ENCODE measurements at places on chromosomes 6 and 20. TPM values are rescaled to one million over a fixed set of nuclear protein-coding genes. Genes with fewer than 3 reads are reported as not detected.

- no peak for DNase-seq
Observed at GRCh38 chr6:105272786-105273185, 93.0 kb upstream of the POPDC3 start.

GRCh38 chr20:51054233-51054632, 31.3 kb upstream of the KCNG1 start:
- no peak for DNase-seq

DNA sequence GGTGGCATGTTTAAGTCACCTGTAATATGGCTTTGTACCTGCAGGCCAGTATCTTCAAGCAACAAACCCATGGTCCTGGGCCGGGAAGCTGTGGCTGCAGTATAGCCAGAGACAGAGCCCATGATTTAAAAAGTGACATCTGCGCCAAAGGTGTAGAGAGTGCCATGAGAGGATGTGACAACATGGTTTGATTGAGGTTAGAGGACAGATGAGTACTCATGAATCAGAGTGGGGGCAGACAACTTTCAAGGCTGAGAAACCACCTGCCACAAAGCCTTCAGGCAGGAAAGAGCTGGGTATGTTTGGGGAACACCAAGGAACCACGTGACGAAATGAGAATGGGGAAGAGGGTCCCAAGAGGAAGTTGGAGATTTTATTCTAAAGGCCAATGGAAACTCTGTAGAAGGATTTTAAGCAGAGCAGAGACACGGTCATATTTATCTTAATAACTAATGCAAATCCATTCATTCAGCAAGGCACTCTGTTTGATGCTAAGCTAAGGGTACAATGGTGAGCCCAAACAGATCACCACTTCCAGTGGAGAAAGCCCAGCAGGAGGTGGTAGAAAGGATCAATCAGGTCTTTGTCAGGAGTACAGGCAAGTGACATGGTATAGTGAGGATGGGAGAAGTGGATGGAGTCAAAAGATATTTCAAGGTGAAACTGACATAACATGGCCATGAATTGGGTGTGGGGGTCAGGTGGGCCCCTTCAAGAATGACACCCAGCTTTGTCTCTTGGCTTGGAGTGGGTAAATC, 3.4 kb upstream of the MICAL1 start:
- DNase-seq: no peak

GRCh38 chr20:17796091-17796563, 96.4 kb downstream of the BANF2 start:
- DNase-seq: no peak

DNA sequence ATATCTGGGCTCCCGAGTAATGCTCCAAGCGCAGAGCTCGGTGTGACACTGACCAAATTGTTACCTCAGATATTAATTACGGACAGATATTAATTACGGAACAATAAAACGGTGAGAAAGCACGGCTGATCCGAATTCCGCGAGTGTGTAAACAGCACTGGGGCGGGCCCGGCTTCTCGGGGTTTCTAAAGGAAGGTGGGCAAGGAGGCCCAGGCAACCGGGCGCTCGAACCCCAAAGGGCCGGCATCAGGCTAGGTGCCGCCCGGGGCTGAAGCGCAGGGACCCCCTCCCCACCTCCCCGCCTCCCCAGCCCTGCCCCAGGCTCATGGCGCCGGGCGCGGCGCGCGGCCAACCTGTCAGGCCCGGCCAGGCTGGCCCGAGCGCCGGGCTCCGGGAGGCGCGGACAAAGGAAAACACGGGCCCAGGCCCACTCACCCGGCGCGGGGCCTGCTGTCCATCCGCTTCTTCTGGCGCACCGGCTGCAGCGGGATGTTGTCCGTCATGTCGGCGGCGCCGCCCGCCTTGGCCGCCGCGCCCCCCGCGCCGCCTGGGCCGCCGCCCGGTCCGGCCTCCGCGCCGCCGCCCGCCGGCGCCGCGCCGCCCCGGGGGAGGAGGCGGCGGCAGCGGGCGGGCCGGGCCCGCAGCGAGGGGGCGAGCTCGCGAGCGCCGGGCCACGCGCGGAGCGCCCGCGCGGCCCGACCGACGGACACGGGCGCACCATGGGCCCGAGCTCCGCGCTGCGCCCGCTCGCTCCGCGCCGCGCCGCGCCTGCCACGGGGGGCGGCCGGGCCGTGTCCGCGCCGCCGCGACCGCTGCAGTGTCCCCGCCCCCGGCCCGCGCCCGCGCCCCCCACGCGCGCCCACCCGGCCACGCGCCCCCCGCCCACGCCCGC, at the start of gene ATP9A:
Gene ATP9A (minus strand): TSS at position 524 of the 892 bp plus-strand sequence. CDS start 21 bp downstream, at position 503.
- DNase-seq: no peak

- no peak for DNase-seq
Observed at GRCh38 chr20:37970856-37971245, 62.4 kb downstream of the TTI1 start.

GRCh38 chr6:10626154-10626741, 68.2 kb downstream of the C6orf52 start:
- no peak for DNase-seq

DNA sequence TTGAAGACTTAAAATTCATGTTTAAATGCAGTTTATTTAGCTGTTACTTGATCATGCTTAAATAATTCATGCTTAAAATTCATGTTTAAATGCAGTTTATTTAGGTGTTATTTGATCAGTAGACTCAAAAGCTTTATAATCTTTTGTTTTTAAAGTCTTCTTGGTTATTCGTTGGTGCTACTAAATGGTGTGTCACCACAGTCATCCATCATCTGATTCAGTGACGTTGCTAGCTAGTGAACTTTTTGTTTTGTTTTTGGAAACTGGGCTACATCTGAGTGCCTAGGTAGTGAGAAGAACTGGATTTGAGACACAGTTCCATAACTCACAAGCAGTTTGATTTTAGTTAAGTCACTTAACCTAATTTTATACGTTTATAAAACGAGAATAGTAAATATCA, 20.9 kb downstream of the SCAF8 start:
- DNase-seq: peak; percentile 18

- no peak for DNase-seq
Observed at GRCh38 chr6:119917186-119917585, 567.6 kb upstream of the MAN1A1 start.

GRCh38 chr6:45439459-45439858, 61.7 kb upstream of the SUPT3H start:
- no peak for DNase-seq

DNA sequence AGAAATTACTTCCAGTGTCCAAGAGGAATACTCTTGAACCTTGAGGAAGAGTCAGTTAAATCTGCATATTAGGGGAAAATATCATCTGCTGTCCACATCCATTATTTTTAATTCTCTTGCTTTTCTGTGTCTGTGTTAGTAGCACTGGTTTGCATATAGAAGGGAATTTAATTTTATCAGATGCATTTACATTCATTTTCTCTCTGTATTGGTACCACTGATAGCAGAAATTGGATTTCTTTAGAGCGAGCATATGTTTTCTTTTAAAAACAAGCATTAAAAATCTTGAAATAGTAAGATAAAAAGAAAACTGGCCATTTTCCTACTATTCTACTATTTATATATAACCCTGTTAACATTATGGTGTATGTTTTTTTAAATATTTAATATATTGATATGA, 83.8 kb downstream of the KIZ start:
- DNase-seq: no peak

DNA sequence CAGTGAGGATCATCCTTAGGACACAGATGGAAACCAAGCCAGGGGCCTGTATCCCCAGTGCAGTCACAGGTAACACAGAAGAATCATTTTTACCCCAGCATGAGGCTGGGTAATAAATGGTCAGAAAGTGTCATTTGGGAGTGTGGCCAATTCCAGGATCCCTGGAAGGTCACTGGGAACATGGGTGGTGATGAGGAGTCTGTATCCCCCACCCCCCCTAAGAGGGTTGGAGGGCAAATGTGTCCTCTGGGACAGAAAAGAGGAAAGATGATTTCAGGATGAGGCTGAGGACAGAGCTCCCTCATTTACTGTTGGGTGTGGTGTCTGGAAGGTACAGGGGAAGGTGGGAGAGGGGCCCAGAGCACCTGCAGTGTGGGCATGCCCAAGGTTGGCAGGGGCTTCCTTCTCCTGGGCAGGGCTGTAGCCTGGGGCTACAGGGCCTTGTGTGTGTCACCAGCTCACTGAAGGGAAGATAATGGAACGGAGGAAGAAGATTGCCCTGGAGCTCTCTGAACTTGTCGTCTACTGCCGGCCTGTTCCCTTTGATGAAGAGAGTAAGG, 34.5 kb downstream of the PLCG1 start:
- DNase-seq: no peak

GRCh38 chr6:130034378-130035146, 16.2 kb downstream of the L3MBTL3 start:
- peak; percentile 22 for DNase-seq

- DNase-seq: no peak
Observed at GRCh38 chr6:159700970-159701369, 7.9 kb upstream of the SOD2 start.

DNA sequence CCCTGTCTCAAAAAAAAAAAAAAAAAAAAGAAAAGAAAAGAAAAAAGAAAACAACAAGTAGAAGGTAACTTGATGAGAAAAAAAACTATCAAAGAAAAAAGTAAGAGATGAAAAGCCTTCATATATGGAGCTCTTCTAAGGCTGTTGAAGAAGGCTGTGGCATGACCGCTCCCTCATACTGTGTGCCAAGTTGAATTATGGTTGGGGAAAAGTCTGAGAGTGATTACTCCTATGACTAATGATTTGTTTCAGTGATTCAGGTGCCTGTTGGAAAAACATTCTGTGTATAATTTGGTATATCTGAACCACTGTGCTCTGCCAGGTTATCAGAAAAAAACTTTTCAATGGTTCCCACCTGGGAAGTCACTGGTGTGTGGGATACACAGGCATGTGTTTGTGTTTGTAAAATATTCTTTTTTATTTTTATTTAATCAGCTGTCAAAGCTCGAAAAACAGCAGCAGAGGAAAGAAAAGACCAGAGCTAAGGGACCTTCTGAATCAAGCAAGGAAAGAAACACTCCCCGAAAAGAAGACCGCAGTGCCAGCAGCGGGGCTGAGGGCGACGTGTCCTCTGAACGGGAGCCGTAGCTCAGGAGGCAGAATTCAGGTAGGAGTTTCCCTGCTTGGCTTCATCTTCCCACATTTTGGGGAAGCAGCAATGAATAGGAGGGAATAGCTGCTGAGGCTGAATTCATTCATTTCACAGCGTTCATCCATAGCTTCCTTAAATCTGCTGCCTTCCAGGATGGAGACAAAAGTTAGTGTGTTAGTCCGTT, 69.7 kb upstream of the SCP2D1 start:
- no peak for DNase-seq

- no peak for DNase-seq
Observed at GRCh38 chr6:104170401-104170800, 689.3 kb downstream of the HACE1 start.

DNA sequence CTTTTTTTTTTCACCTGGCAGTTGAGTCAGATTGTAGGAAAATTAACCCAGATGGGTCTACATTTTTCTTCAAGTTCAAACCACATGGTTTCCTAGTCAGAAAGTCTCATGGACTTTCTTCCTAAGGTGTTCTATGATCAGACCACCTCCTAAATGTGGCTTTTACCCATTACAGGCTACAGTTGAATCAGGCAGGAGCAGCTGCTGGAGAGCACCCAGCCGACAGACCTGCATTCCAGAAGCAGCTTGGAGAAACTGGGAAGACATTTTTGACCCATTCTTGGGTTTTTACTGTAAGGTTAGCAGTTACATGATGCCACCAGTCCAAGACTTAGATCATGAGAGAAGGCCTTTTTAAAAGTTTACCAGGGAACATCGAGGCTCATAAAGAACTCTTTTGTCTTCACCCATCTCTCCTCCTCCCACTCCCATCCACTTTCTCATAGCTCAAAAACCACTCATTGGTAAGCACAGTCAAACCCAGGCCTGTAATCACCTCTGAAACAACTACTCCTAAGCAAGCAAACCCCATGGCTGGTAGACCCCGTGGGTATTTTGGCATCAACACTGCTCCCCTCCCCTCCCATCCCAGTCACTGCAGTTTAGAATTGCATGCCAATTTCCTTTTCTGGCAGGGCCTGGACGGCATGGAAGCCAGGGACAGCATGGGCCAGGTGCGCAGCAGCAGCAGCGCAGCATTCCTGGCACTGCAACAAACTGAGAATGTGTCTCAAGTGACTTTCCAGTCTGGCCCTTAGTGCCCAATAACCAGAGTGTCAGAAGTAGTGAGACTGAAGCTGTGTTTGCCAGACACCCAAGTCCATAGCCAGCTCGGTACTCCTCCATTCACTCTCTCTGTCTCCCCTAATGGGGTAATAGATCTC, 113.7 kb downstream of the CLIC5 start:
- DNase-seq: no peak

GRCh38 chr6:144395014-144395413, 109.9 kb downstream of the UTRN start:
- no peak for DNase-seq

GRCh38 chr6:52424513-52424912, 4.4 kb downstream of the EFHC1 start:
- no peak for DNase-seq

DNA sequence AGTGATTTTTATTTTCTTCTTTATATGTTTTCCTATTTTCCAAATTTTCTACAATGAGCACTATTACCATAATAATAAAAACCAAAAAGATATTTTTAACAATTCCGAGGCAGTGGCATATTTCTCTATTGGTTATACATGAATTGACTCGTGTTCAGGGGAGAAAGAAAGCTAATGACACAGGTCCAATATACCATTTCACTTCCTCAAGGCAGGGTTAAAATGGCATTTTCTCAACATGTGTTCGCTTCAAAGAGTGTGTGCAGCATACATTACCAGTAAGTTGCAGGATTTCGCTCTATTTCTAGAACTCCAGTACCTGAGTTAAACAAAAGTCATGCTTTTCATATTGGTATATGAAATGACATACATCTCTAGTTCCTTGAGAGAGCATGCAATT, 35.1 kb upstream of the DTNBP1 start:
- no peak for DNase-seq

DNA sequence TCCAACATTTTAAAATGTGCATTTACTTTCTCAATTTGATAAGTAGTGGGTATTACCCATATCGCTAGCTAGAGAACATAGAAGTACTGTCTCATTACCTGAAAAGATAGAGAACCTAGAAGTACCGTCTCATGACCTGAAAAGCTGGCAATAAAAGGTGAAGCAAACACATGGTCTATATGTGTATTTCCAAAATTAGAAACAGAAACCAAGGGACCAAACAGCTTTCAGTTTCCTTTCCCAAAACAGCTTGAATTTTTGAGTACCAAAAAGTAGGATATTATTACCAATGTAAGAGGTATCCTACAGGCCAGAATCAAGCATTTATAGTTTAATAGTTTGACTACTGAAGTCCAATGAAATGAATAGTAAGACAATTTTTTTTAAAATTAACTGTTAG, 77.2 kb downstream of the KIF13A start:
- DNase-seq: no peak

- no peak for DNase-seq
Observed at GRCh38 chr20:664576-664975, 11.0 kb downstream of the SCRT2 start.

GRCh38 chr6:24139080-24139479, 13.1 kb downstream of the NRSN1 start:
- no peak for DNase-seq

PACSIN1 gene
- not detected for total RNA-seq

PI16 gene
- total RNA-seq: 0.23 TPM

OR2H2 gene
- not detected for total RNA-seq

NOTCH4 gene
- 66.1 TPM for total RNA-seq

PAX1 gene
- total RNA-seq: not detected

SMOC2 gene
- total RNA-seq: not detected

HLA-F gene
- 11.2 TPM for total RNA-seq

NHLRC1 gene
- total RNA-seq: 3.8 TPM

SLX4IP gene
- 2.8 TPM for total RNA-seq

C4A gene
- 1.8 TPM for total RNA-seq

BCL2L1 gene
- total RNA-seq: 143 TPM

SLC2A10 gene
- total RNA-seq: 20.6 TPM

PCIF1 gene
- total RNA-seq: 12.8 TPM

ARHGAP18 gene
- total RNA-seq: 46.6 TPM

ADAM33 gene
- total RNA-seq: not detected
